ENCODE measurements at places on chromosomes 5 and 9.
A peak's percentile ranks its signal among the peaks of the same experiment; 100 is the strongest.

DNA sequence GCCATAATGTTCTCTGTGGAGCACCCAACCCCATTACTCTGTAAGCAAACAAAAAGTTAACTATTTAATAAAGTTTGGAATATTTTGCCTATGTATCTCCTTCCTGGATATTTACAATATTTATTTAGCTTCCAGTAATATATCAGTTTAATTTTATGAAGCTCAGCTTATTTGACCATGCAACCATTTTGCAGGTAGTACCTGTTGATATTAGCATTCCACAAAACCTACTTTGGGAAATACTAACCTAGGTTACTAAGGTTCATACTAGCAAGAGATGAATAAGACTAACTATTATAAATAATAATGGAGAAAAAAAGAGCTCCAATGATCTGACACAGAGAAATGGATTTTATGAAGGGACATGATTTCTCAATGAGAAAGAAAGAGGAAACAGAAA is 506.4 kb downstream of the PDE4D start:
- DNase-seq = no peak

- no peak for DNase-seq
These were observed 289.7 kb downstream of the FBXL7 start for GRCh38 chr5:15789642-15790041.

GRCh38 chr5:145495741-145496140 is 339.4 kb downstream of the PRELID2 start:
- DNase-seq = no peak

DNA sequence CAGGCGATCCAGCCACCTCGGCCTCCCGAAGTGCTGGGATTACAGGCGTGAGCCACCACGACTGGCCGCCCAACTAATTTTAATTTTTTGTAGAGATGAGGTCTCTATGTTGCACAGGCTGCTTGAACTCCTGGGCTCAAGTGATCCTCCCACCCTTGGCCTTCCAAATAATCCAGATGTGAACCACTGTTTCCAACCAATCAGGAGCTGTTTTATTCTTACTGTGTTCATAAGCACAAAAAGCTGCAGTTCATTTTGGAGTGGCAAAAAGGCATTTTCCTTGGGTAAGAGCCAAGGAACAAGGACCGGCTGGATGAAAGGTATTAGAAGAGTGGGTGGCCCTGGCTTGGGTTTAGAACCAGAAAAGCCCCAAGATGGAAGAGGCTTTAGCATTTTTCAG is 5.2 kb upstream of the SLC27A4 start:
- DNase-seq = no peak

GRCh38 chr5:174325431-174325830 is 279.9 kb downstream of the NSG2 start:
- DNase-seq = no peak

- DNase-seq = no peak
These were observed 359.5 kb downstream of the DTWD2 start for GRCh38 chr5:118628660-118629354.

GRCh38 chr9:92501671-92502393 is 19.5 kb upstream of the ASPN start:
- no peak for DNase-seq

DNA sequence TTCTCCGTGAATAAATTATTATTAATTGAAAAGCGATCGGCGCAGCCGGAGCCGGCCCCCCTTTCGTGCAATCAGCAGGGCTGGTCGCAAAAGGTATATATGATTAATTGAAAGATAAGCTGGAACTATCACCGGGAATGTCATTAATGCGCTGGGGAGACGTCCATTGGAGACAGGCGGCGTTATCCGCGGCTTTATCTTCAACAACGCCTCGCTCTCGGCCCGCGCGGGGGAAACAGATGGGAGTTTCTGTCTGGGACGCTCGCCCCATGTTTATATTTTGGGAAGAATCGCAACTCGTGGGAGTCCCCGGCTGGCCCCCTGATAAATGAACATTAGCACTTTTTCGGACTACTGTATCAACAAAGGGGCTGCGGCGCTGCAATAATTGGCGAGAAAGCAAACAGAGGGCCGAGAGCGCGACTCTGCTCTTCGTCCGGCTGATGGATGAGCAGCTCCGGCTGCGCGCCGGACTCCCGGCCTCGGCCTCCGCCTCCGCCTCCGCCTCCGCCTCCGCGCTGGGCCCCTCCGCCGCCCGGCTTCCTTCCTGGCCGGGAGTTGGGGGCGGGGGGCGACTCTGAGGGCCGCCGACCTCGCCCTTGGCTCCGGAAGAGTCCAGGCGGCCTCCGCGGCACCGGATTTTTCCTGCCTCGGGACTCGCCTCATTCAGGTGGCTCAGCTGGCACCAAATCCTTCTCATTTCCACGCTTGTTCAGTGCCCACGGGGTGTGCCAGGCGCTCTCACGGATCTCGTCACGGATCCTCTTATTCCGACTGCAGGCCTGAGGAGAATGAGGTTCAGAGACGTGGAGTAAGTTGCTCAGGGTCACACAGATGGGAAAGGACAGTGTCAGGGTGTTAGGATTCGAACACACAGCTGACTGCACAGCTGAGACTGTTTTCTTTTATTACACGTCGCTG is 3.6 kb upstream of the NKX2-5 start:
- DNase-seq = no peak

DNA sequence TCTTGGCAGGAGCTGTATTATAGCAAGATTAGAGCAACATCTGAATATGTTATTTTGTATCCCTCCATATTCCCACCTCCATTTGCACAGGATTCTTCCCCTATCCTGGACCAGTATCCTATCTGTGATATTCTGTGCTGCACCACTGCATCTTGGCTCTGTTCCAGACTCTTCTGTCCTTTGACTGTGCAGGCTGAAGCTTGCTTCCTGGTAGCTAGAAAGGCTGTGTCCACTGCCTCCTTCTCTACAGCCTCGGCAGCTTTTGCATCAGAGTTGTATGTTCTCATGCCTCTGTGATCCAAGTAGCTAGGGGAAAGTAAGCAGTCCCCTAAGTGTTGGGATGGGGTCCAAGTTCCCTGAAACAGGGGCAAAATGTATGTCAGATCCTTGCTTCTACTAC is 104.1 kb downstream of the GAS1 start:
- peak; percentile 5 for DNase-seq

GRCh38 chr5:150809363-150809762 is 30.8 kb downstream of the SMIM3 start:
- no peak for DNase-seq

GRCh38 chr5:134758504-134759341 is at the start of gene DDX46:
TSS of gene DDX46 (plus strand) at chr5:134758779. CDS start at chr5:134758939, 160 bp downstream.
- peak; percentile 71 for DNase-seq
